ENCODE measurements at places on chromosomes 1 and 21.

- no peaks in the 10 kb centered on the region for H3K27me3 ChIP-seq
- H3K27ac ChIP-seq, result no peak overlapping the region
- no peaks in the 10 kb centered on the region for H3K4me1 ChIP-seq
- no peak for DNase-seq
- no peak overlapping the region for H3K4me3 ChIP-seq
- no peaks in the 10 kb centered on the region for H3K36me3 ChIP-seq
Observed at GRCh38 chr1:108211014-108211413, 10.9 kb upstream of the SLC25A24 start.

GRCh38 chr1:149963358-149963757 lies 26.7 kb upstream of the MTMR11 start:
- H3K4me1 ChIP-seq, result no peaks in the 10 kb centered on the region
- H3K4me3 ChIP-seq, result no peak overlapping the region
- peaks cover 10% of the 10 kb centered on the region for H3K36me3 ChIP-seq
- DNase-seq, result no peak

- H3K27me3 ChIP-seq, result no peaks in the 10 kb centered on the region
- DNase-seq, result no peak
- H3K4me3 ChIP-seq, result no peak overlapping the region
- no peaks in the 10 kb centered on the region for H3K36me3 ChIP-seq
- H3K4me1 ChIP-seq, result peaks cover 5% of the 10 kb centered on the region
Observed at GRCh38 chr1:15680131-15680530, 4.0 kb upstream of the PLEKHM2 start.

DNA sequence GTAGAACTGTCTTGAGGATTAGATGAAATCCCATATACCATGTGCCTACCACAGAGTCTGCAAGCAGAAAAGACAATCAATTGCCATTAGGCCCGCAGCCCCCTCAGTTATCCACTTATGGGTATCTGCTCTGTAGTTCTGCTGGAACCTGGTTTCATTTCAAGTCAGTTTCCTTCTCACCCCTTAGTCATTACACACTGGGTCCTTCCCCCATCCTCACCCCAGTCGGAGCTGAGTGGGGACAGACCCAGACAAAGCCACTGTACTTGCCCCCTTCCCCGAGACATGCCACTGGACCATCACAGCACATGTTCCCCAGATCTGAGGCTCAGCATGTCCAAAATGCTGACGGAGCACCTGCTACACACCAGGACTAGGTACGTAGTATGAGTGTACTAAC lies 21.2 kb downstream of the PGLYRP3 start:
- H3K4me1 ChIP-seq, result no peaks in the 10 kb centered on the region
- DNase-seq, result no peak
- no peaks in the 10 kb centered on the region for H3K36me3 ChIP-seq
- H3K27ac ChIP-seq, result no peak overlapping the region
- H3K27me3 ChIP-seq, result no peaks in the 10 kb centered on the region

DNA sequence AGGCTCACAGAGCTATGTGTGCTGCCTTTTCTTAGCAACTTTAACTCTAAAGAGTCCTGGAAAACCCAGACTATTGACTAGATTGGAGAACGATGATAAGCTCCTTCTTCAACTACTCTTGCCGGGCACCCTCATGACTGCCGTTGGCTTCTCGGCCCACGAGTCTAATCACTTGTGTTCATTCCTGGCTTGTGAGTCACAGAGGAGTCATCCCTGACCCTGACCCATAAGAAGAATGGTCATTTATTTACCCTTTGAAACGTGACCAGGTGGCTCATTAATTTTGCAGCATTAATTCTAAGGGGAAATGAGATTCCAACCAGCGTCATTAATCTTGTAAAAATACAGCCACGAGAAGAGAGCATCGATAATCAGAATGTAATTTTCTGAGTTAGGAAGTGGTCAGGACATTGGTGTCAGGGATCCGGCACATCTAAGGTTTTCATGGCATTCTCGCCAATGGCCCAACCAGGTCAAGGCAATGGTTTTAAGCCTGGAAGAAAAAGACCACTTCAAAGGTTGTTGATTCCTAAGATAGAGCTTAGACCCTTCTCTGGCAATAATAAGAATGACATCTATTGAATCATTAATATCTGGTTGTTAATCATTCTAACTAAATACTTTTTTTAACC lies 183.6 kb upstream of the RUNX1 start:
- H3K4me3 ChIP-seq, result no peak overlapping the region
- H3K27me3 ChIP-seq, result no peaks in the 10 kb centered on the region
- H3K27ac ChIP-seq, result no peak overlapping the region
- no peak for DNase-seq
- H3K4me1 ChIP-seq, result peaks cover 2% of the 10 kb centered on the region
- no peaks in the 10 kb centered on the region for H3K36me3 ChIP-seq

DNA sequence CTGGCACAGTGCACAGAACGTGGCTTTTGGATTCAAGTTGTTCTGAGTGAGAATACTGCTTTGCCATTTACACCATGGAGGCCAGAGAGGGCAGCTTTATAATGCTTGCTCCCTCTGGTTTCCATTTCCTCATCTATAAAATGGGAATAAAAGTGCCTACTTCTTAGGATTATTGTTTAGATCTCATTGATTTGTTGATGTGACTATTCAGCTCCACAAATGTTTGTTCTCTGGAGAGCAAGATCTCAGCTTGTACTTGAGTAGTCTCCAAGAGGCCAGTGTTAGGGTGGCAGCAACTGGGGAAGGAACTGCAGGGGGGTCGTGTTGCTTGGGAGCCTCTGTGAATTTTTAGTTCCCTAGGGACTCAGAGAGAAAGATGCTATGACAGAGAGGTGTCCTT lies 55.2 kb downstream of the YARS1 start:
- no peaks in the 10 kb centered on the region for H3K36me3 ChIP-seq
- peaks cover 50% of the 10 kb centered on the region for H3K4me1 ChIP-seq
- H3K4me3 ChIP-seq, result no peak overlapping the region
- H3K27me3 ChIP-seq, result no peaks in the 10 kb centered on the region

GRCh38 chr1:155085504-155086127 lies 7.0 kb downstream of the EFNA3 start:
- no peaks in the 10 kb centered on the region for H3K36me3 ChIP-seq
- peak overlapping the region; percentile 78 for H3K4me3 ChIP-seq
- peak; percentile 56 for DNase-seq
- H3K27me3 ChIP-seq, result peaks cover 44% of the 10 kb centered on the region

DNA sequence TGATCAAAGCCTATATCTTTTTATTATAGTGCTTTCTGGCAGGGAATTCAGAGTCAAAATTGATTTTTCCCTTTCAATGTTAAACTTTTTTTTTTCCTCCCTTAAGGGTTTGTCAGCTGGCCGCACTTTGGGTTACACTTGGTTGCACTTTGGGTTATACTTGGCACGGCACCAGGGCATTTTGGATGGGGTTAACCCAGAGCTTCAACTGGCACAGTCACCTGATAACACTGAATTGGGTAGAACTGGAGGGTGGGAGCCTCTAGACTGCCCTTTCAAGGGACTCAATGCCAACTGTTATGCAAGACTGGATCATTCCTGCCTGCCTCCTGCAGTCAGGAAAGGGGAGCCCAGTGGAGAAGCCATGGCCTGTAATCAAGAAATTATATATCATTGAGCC lies 211.5 kb downstream of the KCNJ6 start:
- no peak for DNase-seq
- no peak overlapping the region for H3K27ac ChIP-seq
- no peak overlapping the region for H3K4me3 ChIP-seq
- H3K27me3 ChIP-seq, result no peaks in the 10 kb centered on the region
- no peaks in the 10 kb centered on the region for H3K4me1 ChIP-seq
- no peaks in the 10 kb centered on the region for H3K36me3 ChIP-seq

DNA sequence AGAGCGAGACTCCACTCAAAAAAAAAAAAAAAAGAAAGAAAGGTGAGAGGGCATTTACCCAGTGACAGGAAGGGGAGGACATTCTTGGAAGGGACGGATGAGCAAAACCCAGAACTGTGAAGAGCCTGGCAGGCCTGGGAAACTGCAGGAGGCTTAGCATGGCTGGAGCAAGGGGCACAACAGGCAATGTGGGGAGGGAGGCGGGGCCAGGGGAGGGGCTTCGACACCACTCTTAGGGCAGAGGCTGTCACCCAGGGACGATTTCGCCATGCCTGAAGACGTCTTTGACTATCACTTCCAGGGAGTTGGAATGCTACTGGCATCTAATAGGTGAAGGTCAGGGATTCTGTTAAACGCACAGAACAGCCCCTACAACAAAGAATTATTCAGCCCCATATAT lies 184.0 kb downstream of the HUNK start:
- peaks cover 10% of the 10 kb centered on the region for H3K4me1 ChIP-seq
- H3K27me3 ChIP-seq, result no peaks in the 10 kb centered on the region
- no peak overlapping the region for H3K4me3 ChIP-seq
- H3K36me3 ChIP-seq, result no peaks in the 10 kb centered on the region
